ENCODE measurements at places on chromosomes 2 and 18.

GRCh38 chr2:62204998-62205496 is 9.1 kb downstream of the B3GNT2 start:
- DNase-seq = no peak

- DNase-seq = no peak
Measured at GRCh38 chr2:143515318-143515717, 386.1 kb downstream of the ARHGAP15 start.

DNA sequence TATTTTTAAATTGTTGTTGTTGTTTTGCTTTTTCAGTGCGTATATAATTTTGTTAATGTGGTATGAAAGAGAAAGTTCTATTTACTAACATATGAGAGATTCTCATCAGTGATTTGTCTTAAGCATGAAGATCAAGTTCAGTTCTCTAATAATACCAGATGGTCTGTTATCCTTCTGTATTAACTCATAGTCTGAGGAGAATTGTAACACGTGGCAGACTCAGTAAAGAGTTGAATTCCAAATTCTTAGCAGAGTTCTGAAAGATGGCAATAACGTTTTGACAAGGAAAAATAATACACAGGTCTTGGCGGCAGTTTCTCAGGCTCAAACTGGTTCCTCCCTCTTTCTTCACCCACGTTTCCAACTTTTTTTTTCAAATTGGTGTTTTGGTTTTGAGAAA is 17.2 kb upstream of the COL3A1 start:
- no peak for DNase-seq

DNA sequence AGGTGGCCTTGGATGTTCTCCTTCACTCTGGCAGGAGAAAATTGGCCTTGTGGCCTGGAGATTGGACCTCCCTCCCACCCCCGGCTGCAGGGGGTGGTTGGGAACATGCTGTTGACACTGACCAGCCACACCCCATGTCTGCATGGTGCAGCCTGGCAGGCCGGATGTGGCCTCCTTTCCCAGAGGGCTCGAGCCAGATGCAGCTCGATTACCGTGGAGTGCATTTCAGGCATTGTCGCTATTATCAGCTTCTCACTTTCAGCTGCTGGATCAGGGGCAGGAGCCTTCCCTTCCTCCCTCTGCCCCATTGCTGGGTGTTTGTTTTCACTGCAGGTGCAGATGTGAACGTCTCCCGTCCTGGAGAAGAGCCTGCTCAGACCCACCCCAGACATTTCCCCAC is 211.0 kb upstream of the SIX2 start:
- DNase-seq = no peak

- no peak for DNase-seq
Measured at GRCh38 chr2:136239079-136239685, 121.2 kb upstream of the CXCR4 start.

DNA sequence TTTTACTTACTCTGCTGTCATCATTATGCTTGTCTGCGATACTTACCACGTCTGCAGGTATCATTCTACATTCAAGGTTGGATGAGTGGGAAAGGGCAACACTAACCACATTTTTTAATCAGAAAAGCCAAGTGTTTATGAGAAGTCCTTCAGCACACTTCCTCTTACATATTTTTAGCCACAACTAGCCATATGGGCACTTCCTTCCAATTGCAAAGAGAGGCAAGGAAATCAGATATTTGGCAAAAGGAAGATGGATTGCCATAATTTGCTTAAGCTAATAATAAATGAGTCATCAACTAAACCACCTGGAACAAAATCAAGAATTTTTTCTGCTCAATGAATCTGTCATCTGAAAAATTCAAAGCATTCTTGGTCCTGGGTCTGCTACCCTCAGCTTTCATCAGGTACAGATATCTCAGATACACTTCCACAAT is 16.7 kb upstream of the MRO start:
- DNase-seq = no peak

DNA sequence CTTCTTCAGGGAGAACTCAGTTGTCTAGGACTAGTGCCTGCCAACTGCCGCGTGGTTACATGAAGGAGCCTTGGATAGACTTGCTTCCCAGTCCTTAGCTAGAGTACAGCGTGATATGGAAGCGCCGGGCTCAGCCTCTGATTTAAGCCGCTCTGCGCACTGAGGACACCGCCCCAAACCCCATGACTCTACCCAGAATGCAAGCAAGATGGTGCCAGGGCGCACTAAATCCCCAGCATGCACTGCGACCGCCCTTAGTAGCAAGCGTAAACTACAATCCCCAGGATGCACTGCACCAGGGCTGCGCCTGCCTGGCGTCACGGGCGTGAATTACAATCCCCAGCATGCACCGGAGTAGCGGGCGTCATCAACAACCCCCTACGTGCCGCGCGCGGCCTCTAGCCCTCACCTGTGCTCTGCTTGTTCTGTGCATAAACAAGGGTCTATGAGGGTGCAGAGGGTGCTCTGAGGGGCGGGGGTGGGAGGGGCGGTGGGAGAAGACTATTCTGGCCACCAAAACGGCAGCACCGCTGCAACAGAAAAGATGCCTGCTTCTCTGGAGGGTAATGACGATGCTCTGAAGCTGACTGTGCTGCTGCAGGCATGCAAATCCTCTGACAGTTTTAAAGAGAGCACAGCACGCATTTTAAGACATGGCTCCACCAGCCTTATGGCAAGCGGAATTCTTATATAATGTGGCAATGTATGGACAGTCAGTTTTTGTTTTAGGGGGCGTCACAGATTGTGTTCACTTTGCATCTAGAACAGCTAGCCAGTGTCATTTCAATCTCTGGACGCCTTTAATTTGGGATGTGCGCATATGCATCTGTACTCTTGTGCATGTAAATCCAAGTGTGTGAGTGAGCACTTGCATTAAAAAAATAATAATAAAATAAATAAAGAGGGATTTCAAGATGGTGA is 282.5 kb upstream of the MYT1L start:
- peak; percentile 78 for DNase-seq

- no peak for DNase-seq
Measured at GRCh38 chr2:24045511-24046508, 1.4 kb downstream of the WDCP start.

DNA sequence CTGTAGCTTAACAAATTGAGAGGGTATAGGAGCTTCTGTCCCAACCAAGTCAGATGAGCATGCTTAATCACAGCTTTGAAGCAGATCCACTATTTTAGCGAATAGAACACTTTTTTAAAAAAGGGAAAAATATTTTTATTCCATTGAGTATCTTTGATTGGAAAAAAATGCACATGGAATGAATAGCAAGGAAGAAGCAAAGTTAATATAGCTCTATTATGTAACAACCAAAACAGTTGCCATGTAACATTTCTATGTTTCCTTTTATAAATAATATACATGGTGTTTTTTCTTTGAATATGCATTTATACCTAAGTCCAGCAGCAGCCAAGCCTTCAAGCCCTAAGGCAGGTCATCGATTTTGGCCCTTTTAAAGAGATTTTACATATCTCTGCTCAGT is 21.4 kb upstream of the SPTBN1 start:
- DNase-seq = no peak

DNA sequence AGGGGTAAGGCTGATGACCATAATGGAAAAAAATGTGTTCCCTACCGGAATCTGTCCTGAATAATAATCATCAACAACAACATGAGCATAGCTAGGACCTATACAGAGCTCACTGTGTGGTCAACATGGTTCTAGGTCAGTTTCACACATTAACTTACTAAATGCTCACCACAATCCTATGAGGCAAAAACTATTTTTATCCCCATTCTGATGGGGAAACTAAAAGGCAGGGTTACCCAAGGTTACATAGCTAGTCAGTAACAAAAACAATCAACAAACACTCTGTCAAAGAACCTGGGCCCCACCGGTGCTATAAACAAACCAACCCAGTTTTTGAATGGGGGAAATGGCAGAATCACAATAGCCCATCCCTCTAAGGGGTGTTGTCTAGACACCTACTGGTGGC is 40.1 kb downstream of the AOX1 start:
- DNase-seq = no peak

DNA sequence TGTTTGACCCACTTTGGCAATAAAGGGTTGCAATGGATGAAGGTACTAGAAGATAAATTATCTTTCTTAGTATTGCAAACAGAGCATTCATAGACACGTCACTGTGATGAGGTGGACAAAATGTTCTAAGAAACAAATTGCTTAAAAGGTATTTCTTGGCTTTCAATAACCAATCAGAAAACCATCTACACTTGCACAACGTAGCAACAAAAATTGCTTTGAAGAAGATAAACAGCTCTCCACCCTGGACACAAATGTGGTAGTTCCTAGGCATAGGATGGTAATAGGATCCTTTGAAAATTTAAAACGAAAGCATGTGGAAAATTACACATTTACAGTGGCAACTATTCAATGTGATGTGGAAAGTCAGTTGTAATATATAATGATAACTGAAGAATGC is 439.9 kb upstream of the ETAA1 start:
- no peak for DNase-seq

DNA sequence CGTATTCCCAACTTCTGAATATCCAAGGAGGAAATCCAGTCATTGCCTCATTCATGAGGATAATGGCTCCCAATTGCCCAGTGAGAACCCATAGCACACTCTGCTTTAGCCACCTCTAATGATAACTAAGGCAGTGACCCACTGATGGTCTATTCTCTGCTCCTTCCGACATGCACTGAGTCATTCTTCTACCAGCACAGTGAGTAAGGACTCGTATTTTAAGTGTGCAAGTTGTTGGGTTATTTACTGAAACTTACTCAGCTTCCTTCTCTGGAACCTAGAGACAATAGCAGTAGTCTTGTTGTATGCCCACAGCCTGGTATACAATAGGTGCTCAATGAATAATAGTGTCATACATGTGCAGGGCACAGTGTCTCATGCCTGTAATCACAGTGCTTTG is 81.1 kb upstream of the ZNF397 start:
- no peak for DNase-seq

DNA sequence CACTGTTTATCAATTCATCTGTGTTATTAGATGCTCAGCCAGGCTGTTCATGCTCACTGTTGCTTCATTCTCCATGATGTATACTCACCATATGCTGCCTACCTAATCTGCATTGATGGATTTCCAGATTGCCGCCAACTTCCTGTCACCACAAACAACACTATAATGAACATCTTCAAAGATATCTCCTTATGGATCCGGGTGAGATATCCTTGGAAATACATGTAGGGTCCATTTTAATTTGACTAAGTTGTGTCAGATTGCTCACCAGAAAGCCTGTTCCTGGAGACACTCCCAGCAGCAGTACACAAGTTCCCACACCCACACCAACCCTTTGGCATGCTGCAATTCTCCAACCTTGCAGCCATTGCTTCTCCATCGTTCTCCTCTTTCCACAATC is 547.5 kb upstream of the TNP1 start:
- DNase-seq = no peak

GRCh38 chr2:205785507-205786260 is 103.4 kb downstream of the NRP2 start:
- DNase-seq = no peak

GRCh38 chr2:9332136-9332852 is 91.0 kb downstream of the ITGB1BP1 start:
- no peak for DNase-seq

GRCh38 chr2:26521054-26521912 is 43.4 kb upstream of the OTOF start:
- DNase-seq = no peak

DNA sequence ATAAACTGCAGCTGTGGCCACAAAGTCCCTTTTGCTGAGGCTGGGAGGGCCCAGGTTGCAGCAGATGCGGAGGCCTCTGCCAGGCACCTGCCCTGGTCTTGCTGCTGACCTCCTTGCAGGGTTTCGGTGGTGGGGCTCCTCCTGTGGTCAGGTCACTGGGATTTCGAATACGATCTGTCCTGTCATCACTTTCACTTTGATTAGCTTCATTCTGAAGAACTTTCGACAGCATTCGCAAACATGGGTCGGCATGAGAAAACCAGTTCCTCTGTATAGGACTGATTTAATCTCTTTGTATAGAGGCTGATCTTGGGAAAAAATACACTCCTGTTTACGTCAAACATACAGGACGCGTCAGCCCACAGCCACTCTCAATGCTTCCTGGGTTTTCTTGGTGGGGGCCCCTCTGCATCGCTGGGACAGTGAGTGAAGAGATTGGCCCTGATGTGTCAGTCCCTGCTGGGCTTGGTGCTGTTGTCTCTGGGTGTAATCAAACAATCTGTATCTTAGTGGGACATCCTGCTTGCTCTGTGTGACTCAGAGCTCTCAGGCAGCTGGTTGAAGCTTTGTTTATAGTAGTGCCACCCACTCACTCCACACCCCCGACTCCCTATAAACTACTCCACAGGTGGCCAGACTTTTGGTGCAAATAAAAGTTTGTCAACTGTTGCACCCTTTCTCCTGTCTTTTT is 209.4 kb upstream of the CXCR4 start:
- no peak for DNase-seq

- no peak for DNase-seq
Measured at GRCh38 chr18:62778976-62779869, 63.9 kb downstream of the PHLPP1 start.

DNA sequence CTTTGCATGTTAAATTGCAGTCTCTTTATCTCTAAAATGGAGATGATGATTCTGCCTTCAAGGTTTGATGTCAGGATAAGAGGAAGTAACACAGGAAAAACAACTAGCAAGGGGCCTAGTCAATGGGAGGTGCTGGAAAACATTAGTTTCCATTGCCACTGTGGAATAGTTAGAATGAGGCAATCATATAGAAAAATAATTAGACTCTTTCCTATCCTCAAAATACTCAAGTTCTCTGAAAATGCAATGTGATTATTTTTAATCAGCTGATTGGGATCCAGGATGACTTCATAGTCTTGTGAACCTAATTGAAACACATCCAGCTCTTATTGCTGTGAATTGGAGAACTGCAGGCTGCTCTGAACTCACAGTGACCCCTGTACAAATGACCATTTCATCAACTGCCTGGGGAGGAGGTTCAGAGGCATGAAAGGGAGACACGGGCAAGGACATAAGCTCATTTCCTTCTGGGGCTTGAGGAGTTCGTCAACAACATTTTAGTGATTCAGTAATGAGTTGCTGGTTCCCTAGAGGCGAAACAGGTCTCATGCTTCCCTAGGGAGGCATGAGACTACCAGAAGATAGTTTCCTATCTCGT is 422.5 kb downstream of the LPIN1 start:
- DNase-seq = no peak

DNA sequence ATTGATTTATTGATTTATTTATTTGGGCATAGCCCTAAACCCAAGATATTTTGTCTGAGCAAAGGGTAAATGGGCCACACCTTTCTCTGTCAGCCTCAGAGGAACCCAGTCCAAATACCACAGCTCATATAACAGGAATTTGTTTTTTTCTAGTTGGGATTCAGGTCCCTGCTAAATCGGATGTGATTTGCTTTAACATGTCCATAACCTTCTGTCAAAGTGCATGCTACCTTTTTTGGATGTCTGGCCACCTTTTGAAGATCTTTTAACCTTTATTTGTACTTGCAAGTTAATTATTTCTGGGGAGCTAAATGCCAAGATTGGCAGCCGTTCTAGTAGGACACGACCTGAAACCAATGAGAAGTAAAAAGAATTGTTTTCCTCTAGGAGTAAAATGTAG is 303.2 kb upstream of the UBE2E3 start:
- DNase-seq = no peak

- DNase-seq = no peak
Measured at GRCh38 chr2:15584767-15585469, 6.8 kb upstream of the DDX1 start.

- DNase-seq = no peak
Measured at GRCh38 chr2:223247136-223247535, 195.1 kb downstream of the KCNE4 start.

- DNase-seq = no peak
Measured at GRCh38 chr2:119741868-119742267, 17.9 kb upstream of the PTPN4 start.
